ENCODE measurements at places on chromosomes 12 and 14. TPM values are rescaled to one million over a fixed set of nuclear protein-coding genes. Genes with fewer than 3 reads are reported as not detected.

DNA sequence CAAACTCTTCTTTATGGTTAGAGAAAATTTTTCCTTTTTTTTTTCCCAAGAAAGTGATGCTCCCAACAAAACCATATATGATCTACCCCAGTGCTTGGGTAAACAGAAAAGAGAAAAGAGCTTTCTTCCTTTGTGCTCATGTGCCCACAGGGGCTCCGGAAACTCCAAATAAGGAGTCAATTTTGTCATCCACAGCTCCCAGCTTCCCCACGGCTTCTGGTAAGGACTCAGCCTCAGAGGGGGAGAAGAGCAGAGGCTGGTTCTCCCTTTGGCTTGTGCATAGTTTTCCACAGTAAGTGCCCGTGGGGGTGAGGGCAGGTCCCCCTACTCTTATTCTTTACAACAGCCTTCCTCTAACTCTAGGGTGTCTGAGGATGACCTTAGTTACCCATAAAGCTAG, 13.3 kb upstream of the RGS6 start:
- DNase-seq: no peak

DNA sequence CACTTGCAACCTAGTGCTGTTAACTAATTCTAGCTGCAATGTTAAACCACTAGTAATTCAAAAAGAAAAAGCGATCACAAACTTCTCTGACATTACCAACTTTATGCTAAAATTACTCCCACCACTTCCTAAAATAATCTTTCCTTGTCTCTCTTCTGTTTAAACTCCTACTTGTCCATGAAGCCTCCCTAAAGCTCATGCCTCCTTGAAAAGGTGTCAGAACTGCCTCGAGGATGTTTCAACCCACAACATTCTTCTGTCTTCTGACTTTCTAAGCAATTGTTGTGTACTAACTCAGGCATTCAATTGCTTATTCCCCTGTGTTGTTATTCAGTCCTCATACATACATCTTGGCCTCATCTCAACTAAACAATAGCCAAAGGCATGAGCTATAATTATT, 5.9 kb downstream of the GNPTAB start:
- no peak for DNase-seq

DNA sequence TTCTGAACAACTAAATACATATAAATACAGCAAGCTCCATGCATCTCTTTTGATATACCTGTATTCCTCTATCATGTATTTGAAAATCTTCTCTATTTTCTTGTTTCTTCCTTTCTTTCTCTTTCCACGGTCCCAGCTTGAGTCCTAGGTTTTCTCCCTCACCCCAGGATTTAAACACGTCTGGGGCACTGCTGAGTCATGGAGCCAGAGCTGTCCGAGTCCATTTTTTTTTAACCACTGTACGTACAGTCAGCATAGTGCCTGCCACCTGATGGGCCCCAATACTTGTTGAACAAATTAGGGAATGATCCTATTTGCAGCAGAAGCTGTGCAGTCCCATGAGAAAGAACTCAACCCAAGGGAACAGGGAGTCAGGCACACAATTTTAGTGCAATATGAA, 158.1 kb downstream of the ATP23 start:
- no peak for DNase-seq

- no peak for DNase-seq
Measured at GRCh38 chr12:57090490-57090889, 1.6 kb downstream of the NAB2 start.

DNA sequence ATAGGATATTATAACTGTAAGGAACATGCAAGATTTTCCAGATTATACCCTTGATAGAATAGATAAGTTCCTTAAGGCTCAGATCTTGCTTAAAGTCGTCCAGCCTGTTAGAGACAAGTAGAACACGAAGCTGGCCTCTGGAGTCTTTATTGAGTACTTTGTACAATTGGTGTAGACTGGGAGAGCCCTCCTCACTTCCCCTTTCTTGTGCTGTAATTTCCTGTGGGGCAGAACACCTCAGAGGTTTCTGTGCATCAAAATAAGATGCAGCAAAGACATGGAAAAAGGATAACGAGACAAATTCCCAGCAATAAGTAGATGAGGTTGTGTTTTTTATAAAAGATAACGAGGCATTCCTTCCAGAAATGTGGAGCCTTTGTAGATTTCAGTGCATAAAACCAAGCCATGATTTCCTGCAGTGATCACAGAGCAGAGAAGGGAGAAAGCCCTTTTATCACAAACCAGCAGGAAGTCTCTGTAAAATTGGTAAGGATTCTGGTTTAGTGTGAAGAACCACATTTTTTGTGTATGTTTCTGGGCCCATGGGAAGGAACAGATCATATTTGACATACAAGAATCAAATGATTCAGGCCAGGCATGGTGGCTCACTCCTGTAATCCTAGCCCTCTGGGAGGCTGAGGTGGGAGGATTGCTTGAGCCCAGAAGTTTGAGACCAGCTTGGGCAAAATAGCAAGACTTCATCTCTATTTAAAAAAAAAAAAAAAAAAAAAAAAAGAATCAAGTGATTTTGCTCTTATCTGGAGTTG, 18.0 kb downstream of the GPRC5A start:
- no peak for DNase-seq

- DNase-seq: no peak
Measured at GRCh38 chr12:71935594-71935993, 3.1 kb upstream of the TPH2 start.

DNA sequence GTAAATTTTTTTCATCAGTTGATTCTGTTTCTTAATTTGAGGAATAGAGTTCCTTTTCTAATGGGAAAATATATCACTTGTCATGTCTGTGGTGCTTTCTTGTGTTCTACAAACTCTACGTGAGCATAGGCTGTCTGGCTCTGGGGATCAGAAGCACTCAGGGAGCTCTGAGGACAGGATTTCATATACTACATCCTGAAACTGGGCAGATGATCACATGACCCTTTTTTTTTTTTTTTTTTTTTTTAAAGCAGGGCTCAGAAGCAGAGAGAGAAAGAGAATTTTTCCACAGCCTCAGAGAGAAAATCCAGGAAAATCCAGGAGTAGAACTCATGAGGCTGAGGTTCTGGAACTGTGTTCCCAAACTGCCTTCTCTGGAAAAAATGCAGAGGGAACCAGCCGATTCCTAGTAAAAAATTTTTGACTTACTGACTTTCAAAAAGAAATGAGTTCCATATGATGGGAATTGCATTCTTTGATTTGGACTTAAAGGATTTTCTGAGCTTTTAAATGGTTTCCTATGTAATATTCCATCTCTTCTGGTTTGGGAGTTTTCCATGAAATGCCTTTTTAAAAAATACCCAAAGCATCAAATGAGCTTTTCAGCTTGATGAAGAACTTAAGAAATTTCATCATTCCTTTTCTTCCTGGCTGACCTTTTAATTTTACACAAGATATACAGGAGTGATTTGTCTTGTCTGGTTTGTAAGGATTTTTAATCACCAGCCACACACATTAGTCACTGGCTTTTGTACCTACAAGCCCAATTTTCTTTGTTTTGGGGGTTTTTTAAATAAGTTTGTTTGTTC, 183.1 kb upstream of the HIF1A start:
- DNase-seq: no peak

DNA sequence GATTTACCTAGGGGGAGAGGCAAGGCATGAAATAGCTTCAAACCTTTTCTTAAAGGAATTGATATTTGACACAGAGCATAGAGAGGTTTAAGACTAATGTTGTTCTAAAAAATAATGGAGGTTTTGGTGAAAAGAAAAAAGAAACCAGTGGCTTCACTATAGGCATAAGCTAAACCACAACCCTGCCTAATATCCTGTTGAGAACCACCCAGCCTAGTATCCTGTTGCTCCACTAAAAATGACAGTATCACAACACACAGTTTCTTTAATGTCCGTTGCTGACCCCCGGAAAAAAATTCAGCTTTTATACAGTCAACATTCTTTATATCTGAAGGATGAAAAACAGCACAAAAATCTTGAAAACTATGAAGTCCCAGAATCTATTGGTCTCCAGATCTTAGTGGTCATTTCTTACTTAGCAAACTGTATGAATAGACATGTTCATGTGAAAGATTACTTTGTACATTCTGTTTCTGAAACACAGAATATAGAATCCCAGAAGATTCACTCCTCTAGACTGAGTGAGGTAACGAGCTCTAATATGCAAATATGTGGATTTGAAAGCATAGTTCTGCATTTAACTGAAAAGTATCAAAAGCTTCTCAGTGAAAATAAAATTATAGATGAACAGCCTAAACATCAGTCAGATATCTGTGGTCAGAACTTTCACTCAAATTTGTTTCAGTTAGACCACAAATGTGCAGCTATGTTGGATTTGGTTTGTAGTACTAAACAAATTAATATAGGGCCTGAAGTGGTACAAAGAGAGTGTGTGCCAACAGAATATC, 40.5 kb downstream of the GALC start:
- DNase-seq: no peak

DNA sequence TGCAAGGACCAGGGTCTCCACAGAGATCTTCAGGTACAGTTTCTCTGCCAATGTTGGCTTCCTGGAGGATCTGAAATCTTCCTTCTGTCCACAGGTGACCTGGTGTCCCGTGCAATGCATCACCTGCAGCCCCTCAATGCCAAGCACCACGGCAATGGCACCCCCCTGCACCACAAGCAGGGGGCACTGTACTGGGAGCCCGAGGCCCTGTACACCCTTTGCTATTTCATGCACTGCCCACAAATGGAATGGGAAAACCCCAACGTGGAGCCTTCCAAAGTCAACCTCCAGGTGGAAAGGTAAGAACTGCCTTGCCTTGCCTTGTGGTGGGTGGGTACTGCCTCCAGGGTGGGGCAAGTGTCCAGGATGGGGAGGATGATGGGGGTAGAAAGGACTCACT, 141.8 kb upstream of the PWP1 start:
- no peak for DNase-seq

DNA sequence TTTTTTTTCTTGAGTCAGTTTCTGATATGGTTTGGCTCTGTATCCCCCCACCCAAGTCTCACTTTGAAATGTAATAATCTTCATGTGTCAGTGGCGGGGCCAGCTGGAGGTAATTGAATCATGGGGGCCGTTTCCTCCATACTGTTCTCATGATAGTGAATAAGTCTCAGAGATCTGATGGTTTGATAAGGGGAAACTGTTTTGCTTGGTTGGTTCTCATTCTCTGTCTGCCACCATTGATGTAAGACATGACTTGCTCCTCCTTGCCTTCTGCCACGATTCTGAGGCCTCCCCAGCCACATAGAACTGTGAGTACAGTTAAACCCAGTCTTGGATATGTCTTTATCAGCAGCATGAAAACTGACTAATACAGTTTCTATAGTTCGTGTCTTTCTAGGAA, 42.9 kb downstream of the WNK1 start:
- DNase-seq: no peak

DNA sequence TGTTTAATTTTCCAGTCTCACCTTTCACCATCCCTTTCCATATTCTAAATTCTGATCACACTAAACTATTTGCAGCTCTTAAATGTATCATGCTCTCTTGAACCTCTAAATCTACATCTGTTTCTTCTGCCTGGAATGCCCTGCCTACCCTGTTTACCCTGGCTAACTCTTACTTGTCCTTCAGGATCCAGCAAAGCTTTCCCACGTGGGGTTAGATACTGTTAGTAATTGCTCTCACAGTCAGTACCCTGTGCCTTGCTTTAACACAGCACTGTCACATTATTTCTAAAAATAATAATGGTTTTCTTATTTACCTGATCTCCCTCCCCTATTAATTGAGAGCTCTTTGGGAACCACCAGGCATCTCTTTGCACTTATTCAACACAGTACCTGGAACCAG, 333.0 kb downstream of the CEP128 start:
- DNase-seq: no peak

DNA sequence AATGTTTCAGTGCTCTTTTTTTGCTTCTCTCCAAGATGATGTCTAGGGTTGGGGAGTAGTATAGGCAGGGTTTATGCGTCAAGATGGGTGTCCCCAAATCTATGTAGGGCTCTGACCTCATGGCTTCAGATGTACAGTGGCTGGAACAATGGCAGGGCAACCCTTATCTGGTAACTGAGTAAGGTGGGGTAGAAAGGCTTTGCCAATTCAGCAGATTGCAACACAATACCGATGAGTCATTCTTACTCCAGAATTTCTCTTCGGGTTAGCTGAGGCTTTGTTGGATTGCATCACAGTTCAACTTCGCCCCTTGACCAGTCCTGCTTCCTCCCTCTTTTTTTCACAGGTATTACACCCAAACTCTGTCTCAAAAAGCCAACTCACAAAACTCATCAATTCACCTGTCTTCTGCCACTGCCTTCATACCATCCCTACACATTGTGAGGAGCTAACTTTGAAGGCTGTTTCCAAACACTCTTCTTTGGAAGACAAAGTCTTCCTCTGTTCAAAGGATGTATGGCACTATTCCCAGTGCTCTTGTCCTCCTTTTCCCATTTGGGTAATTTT, 190.2 kb upstream of the CNOT2 start:
- no peak for DNase-seq

GRCh38 chr14:49880267-49881064, 12.4 kb upstream of the ARF6 start:
- no peak for DNase-seq

GRCh38 chr12:56115329-56115728, 1.1 kb upstream of the RPL41 start:
- no peak for DNase-seq

- no peak for DNase-seq
Measured at GRCh38 chr12:106113446-106113823, 25.3 kb downstream of the NUAK1 start.

DNA sequence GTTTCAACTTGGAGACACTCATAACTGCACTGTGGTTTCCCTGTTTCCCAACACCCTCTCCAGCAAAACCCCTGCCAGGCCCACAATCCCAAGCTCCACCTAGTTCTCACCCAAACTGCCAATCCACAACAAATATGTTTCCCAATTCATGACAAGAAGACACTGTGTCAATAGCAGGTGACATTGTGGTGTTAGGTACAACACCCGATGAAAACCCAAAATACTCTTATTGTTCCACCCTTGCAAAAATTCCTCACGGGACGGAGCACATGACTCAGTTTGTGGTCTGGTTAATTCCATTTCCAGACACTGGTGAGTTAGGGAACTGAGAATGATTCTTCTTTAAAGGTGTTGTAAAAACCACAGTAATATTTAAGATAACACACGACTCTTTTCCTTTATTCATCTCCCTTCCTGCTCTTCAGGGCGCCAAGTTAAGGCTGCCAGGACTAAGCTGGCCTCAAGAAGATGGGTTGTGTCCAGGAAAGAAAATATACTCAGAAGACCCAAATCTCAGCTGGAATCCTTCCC, 735.5 kb downstream of the MED13L start:
- no peak for DNase-seq

Gene ZNF384
- total RNA-seq: 56.2 TPM

Gene TBC1D30
- total RNA-seq: 2.0 TPM

Gene TTC5
- 16.3 TPM for total RNA-seq

Gene SIRT4
- total RNA-seq: 2.4 TPM

Gene C12orf50
- total RNA-seq: not detected

Gene SLC25A47
- not detected for total RNA-seq

Gene GPN3
- total RNA-seq: 15.3 TPM

Gene KLRD1
- total RNA-seq: 0.21 TPM

Gene FAM186B
- 0.27 TPM for total RNA-seq

Measured in chondrocyte (in vitro differentiated cells).